Stimulated activated CD8-positive, alpha-beta memory T cell treated with anti-CD3 and anti-CD28 coated beads, Interleukin-2, amount 100 ng/mL, for 1 hour (primary cell): ENCODE measurements at places on chromosomes 4 and X.

DNA sequence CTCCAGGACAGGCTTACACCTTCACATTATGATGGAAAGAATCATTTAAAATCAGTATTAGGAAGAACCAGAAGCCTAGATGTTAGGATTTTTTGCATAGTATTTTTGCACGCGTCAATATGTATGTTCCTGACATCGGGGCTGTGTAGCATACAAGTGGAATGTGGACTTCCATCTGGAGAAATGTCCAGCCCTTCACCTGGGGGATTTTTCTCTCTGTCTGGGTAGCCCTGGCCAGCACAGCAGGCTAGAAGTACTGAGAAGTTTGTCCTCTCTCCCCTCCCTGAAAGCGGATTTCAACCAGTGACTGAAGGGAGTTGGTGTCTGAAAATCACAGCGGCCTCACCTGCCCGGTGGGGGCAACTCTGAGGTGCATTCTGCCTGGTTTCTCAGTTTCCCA, 10.4 kb upstream of the KLHL8 start:
- DNase-seq: no peak

DNA sequence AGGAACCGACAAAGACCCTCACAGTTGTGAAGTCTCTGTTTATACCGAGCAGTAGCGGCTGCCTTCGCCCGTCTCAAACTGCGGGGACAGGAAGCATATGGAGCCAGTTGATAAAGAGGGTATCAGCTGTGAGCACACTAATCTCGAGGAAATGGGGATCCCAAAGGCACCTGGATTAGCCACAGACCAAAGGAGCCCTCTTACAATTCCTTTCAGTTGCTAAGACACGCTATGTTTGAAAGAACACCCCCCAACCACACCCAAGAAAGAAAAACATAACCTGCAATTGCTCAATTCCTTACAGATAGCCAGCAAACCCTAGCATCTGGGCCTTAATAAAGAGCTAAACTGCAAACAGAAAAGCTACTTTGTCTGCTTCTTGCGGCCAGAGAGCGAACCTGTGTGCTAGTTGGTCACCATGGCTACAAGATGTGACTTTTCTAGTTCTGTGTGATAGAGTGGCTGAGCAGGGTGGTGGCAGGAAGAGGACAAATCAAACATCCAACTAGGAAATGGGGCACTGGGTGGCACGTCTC, 23.3 kb upstream of the CHRNA9 start:
- no peak for DNase-seq

DNA sequence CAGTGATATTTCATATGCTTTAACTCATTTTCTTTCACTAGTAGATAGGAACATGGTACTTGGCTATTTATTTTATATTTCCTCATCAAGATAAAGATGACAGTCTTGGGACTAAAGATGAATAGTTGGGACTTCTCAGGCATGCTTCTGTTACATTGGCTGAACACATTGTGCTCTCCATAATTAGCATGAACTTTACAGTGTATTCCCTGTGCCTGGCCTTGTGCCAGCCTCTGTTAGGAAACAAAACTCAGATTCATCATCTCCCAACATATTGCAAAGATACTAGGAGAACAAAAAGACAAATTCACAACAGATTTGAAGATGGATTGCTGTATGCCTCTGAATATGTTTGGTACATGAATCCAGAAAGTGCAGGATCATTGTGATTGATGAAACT, 26.4 kb downstream of the GRIA2 start:
- DNase-seq: no peak

GRCh38 chrX:136310411-136310810, 9.6 kb downstream of the ADGRG4 start:
- DNase-seq: no peak

DNA sequence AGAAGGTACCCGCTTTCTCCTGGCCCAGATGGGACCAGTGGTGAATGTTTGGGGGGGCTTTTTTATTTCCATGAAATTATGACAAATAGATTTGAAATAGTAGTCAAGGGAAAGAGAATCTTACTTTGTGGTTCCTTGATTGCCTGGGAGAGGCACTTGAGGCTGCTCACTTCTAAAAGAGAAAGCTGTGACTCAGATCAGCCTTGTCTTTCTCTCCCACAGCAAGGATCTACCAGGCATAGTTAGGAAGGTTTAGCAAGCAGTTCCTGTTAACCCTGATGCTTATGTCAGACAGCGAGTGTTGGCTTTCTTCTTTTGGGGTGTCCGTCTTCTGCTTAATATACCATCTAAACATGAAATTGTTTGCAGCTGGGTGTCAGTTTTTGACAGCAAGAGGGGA, 114.5 kb downstream of the TSPAN7 start:
- no peak for DNase-seq

- no peak for DNase-seq
These were observed 472.7 kb downstream of the ARAP2 start for GRCh38 chr4:35771571-35771970.

- DNase-seq: no peak
These were observed 74.9 kb upstream of the SCML1 start for GRCh38 chrX:17662391-17662790.

DNA sequence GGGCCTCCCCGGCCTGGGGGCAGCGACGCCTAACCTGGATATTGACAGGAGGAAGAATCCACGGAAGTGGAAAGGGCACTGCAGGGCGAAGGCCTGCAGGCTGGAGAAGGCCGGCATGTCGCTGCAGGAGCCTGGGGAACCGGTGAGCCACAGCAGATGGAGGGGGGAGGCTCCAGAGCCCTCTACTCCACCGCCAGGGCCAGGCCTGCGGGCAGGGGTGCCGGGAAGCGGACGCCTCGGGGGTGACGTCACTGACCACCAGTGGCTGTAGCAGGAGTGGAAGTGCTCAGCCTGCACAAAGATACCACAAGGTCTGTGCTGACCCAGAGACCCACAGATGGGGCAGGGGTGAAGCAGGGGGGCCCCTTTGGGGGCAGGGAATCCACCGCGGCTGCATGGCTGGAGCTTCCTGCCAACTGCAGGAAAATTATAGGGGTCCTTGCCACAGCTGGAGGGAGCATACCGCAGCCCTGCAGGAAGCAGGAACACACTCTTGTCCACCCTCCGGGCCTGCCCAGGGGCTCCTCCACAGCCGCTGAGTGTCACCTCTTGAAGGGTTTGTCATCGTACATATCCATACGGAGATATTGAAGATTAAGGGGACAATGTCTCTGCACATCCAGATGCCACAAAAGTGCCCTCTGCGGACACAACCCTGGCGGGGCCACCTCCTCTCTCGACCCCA, 7.6 kb upstream of the HTRA3 start:
- no peak for DNase-seq

GRCh38 chr4:3135155-3136011, 60.9 kb downstream of the HTT start:
- DNase-seq: no peak

GRCh38 chr4:115674485-115674884, 561.1 kb upstream of the NDST4 start:
- DNase-seq: no peak

DNA sequence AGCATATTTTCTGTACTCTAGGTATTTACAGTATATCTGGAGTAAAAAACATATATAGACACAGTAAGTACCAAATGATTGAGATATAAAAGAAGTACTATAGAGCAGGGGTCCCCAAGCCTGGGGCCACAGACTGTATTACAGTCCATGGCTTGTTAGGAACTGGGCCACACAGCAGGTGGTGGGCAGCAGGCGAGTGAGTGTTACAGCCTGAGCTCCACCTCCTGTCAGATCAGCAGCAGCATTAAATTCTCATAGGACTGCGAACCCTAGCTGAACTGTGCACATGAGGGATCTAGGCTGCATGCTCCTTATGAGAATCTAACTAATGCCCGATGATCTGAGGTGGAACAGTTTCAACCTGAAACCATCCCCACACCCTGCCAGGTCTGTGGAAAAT, 300.7 kb downstream of the NR3C2 start:
- DNase-seq: no peak

DNA sequence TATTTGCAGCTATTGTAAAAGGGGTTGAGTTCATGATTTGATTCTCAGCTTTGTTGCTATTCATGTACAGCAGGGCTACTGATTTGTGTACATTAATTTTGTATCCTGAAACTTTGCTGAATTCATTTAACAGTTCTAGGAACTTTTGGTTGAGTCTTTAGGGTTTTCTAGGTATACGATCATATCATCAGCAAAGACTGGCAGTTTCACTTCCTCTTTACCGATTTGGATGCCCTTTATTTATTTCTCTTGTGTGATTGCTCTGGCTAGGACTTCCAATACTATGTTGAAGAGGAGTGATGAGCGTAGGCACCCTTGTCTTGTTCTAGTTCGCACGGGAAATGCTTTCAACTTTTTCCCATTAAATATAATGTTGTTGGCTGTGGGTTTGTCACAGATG, 48.1 kb downstream of the NPY1R start:
- DNase-seq: no peak

GRCh38 chrX:117977526-117977925, 139.1 kb downstream of the KLHL13 start:
- no peak for DNase-seq

GRCh38 chrX:153614818-153615217, 15.9 kb upstream of the CCNQ start:
- no peak for DNase-seq

DNA sequence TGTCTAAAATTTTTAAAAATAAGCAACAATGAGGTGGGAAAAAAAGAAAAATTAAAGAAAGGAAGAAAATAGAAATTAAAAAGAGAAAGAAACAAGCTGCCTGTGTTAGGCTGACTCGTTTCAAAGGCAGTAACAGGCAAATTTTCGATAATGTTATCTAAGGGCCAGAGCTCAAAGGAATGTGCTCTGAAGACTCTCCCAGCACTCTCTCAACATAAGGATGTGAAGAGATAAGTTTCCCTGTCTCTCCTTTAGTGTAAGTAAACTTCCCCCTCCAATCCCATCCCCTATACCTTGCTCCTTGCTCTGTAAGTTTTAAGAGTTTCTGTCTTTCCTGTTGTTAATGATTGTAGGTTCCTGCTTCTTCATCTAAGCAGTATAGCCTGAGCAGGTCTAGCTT, 172.8 kb downstream of the TEX13C start:
- no peak for DNase-seq

DNA sequence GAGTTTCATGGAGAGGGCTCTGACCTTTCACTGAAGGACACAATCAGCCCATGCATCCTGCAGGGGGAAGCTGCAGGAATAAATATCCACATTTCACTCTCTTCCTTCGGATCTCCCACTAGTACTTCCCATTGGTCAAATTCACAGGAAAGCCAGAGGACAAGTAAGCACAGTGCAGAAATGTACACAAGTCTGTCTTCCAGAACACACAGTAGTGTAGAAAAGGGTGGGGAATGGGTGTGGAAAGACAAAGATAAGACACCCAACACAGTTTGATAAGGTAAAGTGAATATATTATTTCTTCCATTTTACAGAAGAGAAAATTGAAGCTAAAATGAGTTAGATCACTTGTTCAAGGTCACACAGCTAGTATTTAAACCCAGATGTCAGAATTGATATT, 81.1 kb upstream of the PCDH19 start:
- DNase-seq: no peak

GRCh38 chr4:79050541-79050880, 111.3 kb upstream of the PAQR3 start:
- DNase-seq: no peak

- DNase-seq: no peak
These were observed 168.3 kb downstream of the ATOH1 start for GRCh38 chr4:93996895-93997294.

DNA sequence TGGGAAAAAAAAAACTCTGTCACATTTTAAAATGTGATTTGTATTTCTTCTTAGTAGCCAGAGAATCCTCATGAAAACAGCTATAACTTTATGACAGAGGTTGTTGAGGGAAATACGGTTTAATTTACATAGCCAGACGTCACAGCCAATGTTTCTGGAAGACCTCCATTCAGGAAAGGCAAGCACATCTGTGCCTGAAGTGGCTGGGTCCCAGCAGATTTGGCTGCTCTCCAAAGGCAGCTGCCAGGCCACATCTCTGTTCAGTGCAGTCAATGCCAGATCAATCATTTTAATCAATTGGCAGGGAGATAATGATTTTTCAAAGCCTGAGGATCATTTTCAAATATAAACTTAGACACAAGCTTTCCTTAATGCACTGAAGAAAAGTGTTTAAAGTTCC, 86.5 kb upstream of the ZIC3 start:
- DNase-seq: no peak

- DNase-seq: no peak
These were observed 347.8 kb downstream of the GBA3 start for GRCh38 chr4:23040539-23040938.

GRCh38 chr4:112146502-112146813, 1.2 kb downstream of the FAM241A start:
- DNase-seq: no peak

DNA sequence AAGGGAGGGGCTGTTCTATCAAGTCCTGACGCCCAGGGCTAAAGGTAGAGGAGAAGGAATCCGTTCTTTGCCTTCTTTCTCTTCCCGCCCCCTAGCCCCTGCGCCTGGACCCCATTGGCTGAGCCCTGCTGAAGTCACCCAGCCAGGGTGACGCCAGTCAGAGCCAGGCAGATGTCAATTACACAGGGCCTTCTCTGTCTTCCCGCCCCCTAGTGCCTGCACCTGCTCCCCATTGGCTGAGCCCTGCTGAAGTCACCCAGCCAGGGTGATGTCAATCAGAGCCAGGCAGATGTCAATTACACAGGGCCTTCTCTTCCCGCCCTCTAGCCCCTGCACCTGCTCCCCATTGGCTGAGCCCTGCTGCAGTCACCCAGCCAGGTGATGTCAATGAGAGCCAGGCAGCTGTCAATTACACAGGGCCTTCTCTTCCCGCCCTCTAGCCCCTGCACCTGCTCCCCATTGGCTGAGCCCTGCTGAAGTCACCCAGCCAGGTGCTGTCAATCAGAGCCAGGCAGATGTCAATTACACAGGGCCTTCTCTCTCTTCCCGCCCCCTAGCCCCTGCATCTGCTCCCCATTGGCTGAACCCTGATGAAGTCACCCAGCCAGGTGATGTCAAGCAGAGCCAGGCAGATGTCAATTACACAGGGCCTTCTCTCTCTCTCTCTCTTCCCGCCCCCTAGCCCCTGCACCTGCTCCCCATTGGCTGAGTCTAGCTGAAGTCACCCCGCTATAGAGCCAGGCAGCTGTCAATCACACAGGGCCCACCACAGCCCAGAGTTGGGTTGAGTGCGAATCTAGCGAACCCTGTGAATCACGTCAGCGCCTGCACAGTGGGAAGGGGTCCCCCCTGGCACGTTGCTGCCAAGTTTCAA, 46.4 kb downstream of the ASMT start:
- no peak for DNase-seq

- DNase-seq: no peak
These were observed 394.6 kb downstream of the SPOCK3 start for GRCh38 chr4:166839615-166840251.

DNA sequence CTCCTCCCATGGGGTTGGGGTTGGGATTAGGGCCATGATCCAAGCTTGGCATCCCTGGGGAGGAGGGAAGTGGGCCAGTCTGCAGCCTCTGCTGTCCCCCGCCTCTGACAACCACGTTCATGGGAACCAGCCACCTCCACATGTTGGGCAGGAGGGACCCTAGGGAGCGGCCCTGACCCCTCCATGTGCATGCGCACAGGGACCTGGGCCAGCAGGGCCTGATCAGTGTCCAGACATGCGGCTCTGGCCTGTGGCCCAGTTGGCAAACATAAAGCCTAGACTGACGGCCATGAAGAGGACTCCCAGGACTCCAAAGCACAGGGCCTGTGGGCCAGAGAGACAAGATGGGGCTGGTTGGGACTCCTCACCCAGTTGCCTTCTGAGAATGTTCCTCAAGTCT, 11.3 kb downstream of the SLC38A5 start:
- no peak for DNase-seq
